ENCODE measurements at places on chromosomes 3 and 15. TPM values are rescaled to one million over a fixed set of nuclear protein-coding genes. Genes with fewer than 3 reads are reported as not detected.

GRCh38 chr15:65277015-65277414, 9.7 kb downstream of the PARP16 start:
- no peak for DNase-seq

DNA sequence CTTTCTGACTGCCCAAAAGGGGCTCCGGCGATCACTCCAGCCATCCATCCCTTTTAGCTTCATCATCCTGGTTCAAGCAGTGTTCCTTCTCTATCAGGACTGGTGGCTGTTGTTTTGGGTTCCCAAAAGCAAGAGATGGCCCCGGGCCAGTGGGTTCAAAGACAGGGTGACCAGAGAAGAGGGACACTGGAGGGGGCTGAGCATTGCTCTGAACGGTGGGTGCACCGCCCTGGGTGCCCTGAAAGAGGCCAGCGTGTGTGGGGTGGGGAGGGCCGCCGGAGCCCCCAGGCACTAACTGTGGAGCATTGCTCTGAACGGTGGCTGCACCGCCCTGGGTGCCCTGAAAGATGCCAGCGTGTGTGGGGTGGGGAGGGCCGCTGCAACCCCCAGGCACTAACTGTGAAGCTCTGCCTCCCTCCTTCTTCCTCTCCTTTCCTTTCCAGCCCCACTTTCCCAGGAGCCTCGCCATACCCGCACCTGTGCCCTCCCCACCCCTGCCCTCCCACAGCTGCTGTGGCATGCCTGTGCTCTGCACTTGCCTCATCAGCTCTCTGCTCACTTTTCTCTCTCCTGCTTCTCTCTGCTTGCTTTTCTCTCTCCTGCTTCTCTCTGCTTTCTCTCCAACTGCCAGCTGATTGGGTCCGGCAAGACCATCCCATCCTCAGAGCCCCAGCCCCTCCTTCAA, 37.4 kb upstream of the OR4F6 start:
- no peak for DNase-seq

DNA sequence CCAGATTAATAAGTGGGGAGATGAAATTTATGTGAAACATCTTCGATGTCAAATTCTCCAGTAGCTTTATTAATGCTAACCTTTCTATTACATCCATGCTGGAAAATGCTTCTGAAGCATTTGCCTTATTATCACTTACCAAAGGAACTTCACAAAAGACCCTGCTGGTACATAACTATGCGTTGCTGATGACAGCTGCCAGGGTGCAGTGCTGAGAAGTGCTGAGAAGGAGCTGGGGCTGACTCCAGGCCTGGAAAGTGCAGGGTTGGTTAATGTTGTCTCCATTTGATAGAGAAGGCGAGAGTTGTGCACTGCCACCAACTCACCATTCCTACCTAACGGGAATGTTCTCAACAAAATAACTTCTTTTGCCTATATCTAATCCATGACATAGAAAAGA, 736.0 kb upstream of the NR2F2 start:
- DNase-seq: no peak

DNA sequence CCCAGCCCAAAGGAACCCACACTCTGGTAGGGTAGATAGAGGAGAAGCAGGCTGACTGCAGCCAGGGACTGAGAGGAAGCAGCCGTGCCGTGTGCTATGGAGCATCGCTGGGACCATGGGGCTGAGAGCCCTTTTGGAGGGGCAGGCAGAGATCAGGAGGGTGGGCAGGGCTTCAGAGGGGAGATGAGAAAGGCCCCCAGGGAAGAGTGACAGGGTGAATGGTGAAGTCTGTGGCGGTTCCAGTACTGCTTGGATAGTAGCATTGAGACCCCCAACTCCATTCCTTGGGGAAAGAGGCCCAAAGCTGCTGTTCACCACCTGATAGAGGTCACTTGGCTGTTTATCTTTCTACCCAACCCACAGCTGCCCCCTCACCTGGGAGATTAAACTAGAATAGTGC, 80.0 kb upstream of the MRPS22 start:
- no peak for DNase-seq

DNA sequence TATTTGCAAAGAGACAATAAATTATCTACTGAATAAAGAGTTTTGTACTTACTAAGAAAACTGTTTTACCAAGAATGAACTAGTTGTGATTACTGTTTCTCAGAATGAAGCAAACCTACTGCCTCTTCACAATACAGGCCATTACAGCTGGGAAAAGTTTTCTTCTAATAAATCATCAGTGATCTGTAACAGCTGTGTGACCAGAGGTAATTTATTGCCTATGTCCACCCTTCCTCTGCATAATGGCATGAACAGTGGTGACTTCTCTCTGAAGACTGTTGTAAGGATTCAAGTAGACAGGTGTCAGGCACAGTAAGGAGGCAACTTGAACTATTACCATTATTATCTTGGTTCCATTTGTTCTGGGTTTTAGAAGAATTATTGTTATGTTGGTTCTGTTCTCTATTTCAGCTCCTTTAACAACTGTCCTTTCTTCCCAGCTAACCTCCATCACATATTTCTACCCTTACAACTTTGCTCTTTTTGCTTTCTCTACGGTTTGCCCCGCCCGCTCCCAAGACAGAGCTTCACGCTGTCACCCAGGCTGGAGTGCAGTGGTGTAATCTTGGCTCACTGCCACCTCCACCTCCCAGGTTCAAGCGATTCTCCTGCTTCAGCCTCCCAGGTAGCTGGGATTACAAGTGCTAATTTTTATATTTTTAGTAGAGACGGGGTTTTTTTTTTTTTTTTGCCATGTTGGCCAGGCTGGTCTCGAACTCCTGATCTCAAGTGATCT, 51.5 kb downstream of the PRKAR2A start:
- no peak for DNase-seq

- DNase-seq: no peak
These were observed 456 bp upstream of the C15orf61 start for GRCh38 chr15:67520321-67521028.

DNA sequence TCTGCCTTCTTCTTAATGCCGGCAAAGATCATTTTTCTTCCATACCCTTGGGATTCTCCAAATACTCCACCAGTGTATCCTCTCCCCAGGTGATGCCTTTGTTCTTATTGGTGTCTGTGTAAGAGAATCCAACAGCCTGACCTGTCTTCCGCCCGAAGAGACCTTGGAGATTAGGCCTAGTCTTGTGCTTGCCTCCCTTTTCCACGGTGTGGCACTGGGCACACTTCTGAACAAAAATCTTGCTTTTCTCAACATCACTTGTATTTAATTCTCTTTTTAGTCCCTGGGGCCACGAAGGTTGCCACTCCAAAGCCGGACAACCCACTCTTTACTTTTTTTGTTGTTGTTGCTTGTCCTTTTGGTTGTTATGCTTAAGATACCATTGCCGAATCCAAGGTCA, 14.0 kb upstream of the EMC3 start:
- no peak for DNase-seq

DNA sequence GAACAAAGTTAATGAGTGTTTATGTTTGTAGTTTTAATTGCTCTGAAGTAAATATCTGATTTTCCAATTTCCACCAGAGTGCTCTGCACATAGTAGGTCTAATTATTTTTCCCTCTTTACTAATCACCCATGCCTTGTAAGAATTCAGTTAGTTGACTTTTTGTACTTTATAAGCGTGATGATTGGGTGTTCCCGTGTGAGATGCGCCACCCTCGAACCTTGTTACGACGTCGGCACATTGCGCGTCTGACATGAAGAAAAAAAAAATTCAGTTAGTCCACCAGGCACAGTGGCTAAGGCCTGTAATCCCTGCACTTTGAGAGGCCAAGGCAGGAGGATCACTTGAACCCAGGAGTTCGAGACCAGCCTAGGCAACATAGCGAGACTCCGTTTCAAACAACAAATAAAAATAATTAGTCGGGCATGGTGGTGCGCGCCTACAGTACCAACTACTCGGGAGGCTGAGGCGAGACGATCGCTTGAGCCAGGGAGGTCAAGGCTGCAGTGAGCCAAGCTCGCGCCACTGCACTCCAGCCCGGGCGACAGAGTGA, 507 bp upstream of the VHL start:
- DNase-seq: no peak

- no peak for DNase-seq
These were observed 24.2 kb upstream of the SLC4A7 start for GRCh38 chr3:27508424-27508823.

DNA sequence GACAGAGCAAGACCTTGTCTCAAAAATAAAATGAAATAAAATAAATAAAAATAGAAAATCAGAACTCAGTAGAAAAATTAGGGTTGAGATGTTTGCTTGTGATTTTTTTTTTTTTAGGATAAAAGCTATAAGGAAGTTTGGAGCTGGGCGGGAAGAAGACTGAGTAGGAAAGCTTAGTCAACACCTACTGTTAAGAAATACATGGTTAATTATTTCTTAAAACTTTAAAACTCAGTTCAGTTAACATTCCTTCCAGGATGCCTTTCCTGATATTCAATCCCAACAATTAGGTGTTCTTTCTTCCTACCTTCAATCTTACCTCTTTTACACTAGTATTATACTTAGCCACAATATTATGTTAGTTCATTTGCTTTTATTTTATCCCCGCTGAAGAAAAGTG, 246.2 kb downstream of the LSAMP start:
- no peak for DNase-seq

DNA sequence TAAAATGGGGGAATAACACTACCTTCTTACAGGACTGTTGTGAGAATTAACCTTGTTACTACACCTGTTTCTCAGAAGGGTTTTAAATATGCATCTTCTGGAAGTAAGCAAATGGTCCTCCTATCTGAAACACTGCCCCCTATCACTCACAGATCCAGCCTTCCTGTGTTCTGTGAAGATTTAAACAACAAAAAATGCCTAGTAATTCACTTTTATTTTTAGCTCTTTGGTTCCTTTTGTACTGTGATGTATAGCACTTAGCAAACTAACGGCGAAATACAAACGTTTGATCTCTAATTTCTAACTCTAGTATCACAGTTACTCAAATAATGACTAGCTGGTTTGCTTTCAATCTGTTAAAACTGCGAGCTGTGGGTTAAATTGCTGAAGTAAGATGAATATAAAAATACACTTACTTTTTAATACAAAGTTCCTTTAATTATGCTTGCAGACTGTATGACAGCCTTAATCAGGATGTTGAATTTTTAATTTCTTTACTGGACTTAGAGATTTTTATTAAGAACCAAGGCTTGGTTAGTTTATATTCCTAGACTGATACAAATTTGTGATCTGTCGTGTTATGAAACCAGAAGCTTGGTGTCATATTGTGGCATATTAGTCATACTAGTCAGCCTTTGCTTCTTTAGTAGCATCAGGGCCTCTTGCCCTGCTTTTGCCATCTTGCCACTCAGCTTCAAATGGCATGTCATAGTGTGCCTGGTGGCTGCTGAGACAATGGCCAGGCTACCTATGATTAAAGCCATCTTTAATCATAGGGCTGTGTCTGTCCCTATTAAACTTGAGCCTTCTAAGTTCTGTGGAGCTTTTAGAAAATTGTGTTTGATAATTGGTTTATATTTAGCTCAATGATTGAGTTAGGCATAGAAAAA, 9.2 kb downstream of the EIF3J start:
- no peak for DNase-seq

DNA sequence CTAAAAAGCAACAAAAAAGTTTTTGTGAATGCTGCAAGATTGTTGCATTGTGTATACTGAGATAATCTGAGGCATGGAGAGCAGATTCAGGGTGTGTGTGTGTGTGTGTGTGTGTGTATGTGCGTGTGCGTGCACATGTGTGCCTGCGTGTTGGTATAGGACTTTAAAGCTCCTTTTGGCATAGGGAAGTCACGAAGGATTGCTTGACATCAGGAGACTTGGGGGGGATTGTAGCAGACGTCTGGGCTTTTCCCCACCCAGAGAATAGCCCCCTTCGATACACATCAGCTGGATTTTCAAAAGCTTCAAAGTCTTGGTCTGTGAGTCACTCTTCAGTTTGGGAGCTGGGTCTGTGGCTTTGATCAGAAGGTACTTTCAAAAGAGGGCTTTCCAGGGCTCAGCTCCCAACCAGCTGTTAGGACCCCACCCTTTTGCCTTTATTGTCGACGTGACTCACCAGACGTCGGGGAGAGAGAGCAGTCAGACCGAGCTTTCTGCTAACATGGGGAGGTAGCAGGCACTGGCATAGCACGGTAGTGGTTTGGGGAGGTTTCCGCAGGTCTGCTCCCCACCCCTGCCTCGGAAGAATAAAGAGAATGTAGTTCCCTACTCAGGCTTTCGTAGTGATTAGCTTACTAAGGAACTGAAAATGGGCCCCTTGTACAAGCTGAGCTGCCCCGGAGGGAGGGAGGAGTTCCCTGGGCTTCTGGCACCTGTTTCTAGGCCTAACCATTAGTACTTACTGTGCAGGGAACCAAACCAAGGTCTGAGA, 4.7 kb downstream of the BHLHE40 start:
- DNase-seq: no peak

- DNase-seq: peak; percentile 58
These were observed 219.0 kb downstream of the VGLL3 start for GRCh38 chr3:86771741-86772512.

DNA sequence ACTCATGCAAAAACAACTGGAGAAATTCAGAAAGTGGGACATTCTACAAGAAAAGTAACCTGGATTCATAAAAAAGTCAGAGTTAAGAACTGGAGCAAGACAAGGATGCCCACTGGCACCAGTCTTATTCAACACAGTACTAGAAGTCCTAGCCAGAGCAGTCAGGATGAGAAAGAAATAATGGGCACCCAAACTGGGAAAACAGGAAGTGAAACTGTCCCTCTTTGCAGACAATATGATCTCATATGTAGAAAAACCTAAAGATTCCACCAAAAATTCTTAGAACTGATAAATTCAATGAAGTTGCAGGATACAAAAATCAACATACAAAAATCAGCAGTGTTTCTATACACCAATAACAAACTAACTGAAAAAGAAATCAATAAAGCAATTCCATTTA, 37.4 kb downstream of the TXNRD3 start:
- no peak for DNase-seq

DNA sequence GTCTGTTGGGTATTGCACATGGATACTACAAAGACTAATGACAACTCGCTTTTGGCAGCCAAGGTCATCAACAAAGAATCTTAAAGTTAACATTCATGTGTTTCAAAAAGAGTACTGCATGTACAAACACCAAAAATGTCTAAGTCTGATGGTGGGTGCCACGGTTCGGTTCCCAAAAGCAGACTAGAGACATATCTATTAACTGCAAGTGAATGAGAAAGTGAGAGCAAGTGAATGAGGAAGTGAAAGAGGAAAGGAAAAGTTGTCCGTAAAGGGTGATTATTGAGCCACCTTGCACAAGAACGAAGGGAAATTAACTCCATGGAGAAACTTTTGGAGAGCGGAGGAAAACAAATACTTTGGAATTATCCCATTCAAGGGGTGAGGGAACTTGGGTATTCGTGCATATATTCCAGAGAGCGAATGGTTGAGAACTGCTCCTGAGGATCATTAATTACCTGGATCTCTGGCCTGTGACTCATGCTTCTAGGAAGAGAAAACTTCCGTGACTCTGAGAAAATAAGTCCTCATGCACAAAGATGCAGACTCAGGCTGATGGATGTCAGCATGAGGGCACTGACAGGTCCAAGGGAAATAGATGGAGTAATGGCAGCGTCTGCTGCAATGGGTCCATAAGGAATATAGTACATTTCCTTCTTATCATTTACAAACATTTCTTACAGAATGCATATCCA, 336.5 kb upstream of the TGFBR2 start:
- DNase-seq: no peak

GRCh38 chr15:63308491-63308890, 31.1 kb downstream of the APH1B start:
- no peak for DNase-seq

- DNase-seq: no peak
These were observed 229.3 kb downstream of the OCA2 start for GRCh38 chr15:27869697-27870281.

The MED12L gene
- polyA plus RNA-seq: 0.79 TPM

The KLF15 gene
- polyA plus RNA-seq: 11.0 TPM

The GPR87 gene
- polyA plus RNA-seq: not detected

The RAD51 gene
- polyA plus RNA-seq: 8.9 TPM

The AMT gene
- 32.9 TPM for polyA plus RNA-seq

The ANKRD34C gene
- polyA plus RNA-seq: not detected

The EPHA3 gene
- 10.4 TPM for polyA plus RNA-seq

The HRG gene
- polyA plus RNA-seq: 0.04 TPM

The PARP9 gene
- 17.2 TPM for polyA plus RNA-seq

Measured in left lung (tissue), 14 donors.